ENCODE measurements at places on chromosomes 11 and 22. TPM values are rescaled to one million over a fixed set of nuclear protein-coding genes. Genes with fewer than 3 reads are reported as not detected.

The LMO2 gene
- total RNA-seq, result 0.22 TPM

The FTH1 gene
- 11,319 TPM for total RNA-seq

The CKAP5 gene
- total RNA-seq, result 58.5 TPM

The MPPED2 gene
- total RNA-seq, result not detected

The TRIM44 gene
- 18.1 TPM for total RNA-seq

The TREH gene
- not detected for total RNA-seq

The INPP5J gene
- 0.78 TPM for total RNA-seq

The FSHB gene
- total RNA-seq, result not detected

The SESN3 gene
- 0.14 TPM for total RNA-seq

The MS4A15 gene
- not detected for total RNA-seq

The ART1 gene
- not detected for total RNA-seq

The PSMC3 gene
- 196 TPM for total RNA-seq

The ANGPTL5 gene
- 0.05 TPM for total RNA-seq

The SERPING1 gene
- 0.78 TPM for total RNA-seq

The SCGB2A2 gene
- total RNA-seq, result not detected

The MFRP gene
- total RNA-seq, result not detected

The P2RY6 gene
- total RNA-seq, result 14.0 TPM

The CLTCL1 gene
- 5.0 TPM for total RNA-seq

The MMP1 gene
- 0.84 TPM for total RNA-seq

The UBQLN3 gene
- not detected for total RNA-seq

The CALCA gene
- total RNA-seq, result not detected

The GP1BB gene
- 1.6 TPM for total RNA-seq

The APOL4 gene
- total RNA-seq, result not detected

The OR56B4 gene
- total RNA-seq, result not detected

The NLRP10 gene
- total RNA-seq, result not detected

The CECR2 gene
- 0.08 TPM for total RNA-seq

Data from A549 treated with CORT108297 at 1 μM for 4 hours (cell line).